ENCODE measurements at places on chromosomes 13 and 19. TPM values are rescaled to one million over a fixed set of nuclear protein-coding genes. Genes with fewer than 3 reads are reported as not detected.

Gene KASH5
- total RNA-seq = not detected

Gene TGFBR3L
- total RNA-seq = 9.0 TPM

DNA sequence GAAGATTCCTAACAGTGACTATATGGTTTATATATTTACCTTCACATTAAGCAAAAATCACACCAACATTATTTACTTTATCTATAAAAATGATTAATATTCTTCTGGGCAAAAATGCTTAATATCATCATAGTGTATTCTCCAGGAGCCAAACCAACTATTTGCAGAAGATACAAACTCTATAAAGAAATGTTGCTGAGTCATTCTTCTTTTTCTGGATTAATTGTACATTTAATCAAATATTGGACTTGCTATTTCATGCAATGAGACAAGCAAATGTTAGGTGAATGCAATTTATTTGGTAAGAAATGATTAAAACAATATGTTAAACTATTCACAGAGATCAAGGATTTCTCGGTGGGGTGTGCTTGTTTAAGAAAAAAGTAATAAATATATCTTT, 1075.8 kb downstream of the PCDH9 start:
- no peak for DNase-seq

DNA sequence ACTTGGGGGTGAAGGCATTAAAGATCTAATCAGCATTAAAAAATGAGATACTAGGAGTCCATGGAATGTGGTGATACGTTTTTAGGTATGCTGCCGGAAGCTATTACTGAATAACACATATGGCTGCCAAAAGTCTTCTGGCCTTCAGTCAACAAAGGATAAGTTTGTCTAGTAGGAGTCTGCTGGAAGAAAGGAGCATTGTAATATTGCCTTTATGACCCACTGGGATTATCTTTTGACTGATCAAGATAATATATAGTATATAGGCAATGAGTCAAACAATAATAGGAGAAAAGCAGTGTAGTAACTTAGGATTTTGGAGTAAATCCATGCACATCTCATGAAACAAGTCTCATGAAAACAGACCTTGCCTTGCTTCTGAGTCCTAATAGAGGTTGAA, 295.4 kb downstream of the SLITRK6 start:
- DNase-seq = no peak

GRCh38 chr19:29967623-29968022, 25.6 kb downstream of the URI1 start:
- DNase-seq = peak; percentile 78
